ENCODE measurements at places on chromosomes 1 and 21. TPM values are rescaled to one million over a fixed set of nuclear protein-coding genes. Genes with fewer than 3 reads are reported as not detected.

- no peak for DNase-seq
Observed at GRCh38 chr1:63779338-63780211, 5.8 kb downstream of the ROR1 start.

GRCh38 chr1:207835958-207836357 lies 75.0 kb downstream of the CD34 start:
- DNase-seq, result no peak

GRCh38 chr1:27392096-27392777 lies at the start of gene GPR3:
Gene GPR3 (plus strand): TSS chr1:27392622. CDS start chr1:27393799, 1,177 bp downstream.
- DNase-seq, result peak; percentile 96

DNA sequence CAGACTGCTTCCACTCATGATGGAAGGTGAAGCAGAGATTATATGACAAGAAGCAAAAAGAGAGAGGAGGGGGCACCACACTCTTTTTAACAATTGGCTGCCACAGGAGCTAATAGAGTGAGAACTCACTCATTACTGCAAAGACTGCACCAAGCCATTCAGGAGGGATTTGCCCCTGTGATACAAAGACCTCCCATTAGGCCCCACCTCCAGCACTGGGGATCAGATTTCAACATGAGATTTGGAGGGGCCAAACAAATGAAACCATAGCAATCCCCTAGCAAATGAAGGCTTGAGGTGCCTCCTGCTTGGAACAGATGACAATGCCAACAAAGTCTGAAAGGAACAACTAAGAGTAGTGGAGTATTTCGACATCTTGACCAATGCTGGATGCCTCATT lies 122.5 kb upstream of the COA6 start:
- no peak for DNase-seq

GRCh38 chr21:34351786-34352241 lies 12.0 kb upstream of the KCNE2 start:
- DNase-seq, result no peak

DNA sequence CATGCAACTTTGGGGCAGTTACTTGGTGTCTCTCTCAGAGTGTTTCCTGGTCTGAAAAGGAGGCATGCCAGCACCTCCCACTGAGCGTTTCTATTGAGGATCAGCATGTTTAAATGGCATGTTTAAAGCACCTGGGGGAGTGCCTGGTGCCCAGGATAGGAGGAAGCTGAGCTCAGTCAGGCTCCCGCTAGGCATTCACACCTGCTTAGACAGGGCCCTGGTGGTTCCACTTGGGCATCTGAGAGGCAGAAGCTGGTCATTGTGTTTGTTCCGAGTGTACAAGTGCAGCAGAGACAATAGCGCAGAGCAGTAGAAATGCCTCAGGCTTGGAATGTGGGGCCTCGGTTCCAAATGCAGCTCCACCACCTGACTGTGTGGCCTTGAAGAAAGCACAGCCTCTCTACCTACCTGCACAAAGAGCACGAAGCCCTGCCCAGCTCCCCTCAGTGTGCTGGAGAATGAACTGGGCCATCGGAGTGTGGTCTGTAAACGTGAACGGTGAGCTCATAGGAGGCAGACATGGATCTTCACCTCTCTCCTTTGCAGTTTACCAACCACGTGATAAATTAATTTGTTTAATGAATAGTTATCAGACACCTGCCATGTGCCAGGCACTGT lies 20.3 kb upstream of the TMEM222 start:
- peak; percentile 64 for DNase-seq

- DNase-seq, result no peak
Observed at GRCh38 chr1:179083533-179083932, 1.7 kb downstream of the TOR3A start.

GRCh38 chr1:32946413-32946812 lies 18.2 kb downstream of the RNF19B start:
- DNase-seq, result no peak

- no peak for DNase-seq
Observed at GRCh38 chr1:198001776-198002408, 84.7 kb downstream of the LHX9 start.

DNA sequence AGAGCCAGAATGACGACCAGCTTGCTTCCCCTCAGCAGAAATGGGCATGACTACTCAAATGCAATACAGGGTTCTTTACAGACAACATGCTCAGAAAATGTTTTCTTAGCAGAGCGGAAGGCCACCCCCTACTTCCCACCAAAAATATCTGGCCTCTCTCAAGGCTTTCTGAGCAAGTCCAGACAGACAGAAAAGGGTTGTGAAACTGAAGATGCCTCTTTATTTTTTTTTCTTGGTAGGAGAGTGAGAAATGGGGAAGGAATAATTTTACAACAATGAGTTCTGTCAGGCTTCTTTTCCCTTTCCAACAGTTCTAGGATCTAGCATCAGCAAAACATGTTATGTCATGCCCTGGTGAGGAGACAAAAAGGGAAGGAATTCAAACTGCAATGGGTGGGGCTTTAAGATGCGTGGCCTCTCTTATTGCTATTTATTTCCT lies 172.0 kb upstream of the CAMK1G start:
- no peak for DNase-seq

DNA sequence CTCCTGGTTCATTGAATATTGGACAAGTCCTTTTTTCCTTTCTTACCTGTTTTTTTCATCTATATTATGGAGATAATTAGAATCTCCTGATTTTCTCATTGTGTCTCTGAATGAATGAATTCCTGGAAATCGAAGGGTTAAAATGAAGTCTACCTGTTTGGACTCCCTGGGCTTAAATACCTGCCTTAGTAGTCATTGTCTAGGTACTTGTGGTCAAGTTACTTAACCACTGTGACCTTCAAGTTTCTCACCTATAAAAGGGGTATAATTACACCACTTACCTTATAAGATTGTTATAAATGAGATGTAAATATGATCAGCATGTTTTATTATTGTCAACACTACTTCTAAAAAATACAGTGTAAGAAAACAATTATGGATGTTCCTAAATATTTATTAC lies 9.0 kb upstream of the TBX19 start:
- no peak for DNase-seq

GRCh38 chr1:54218883-54219687 lies 19.1 kb downstream of the MRPL37 start:
- DNase-seq, result no peak

- no peak for DNase-seq
Observed at GRCh38 chr1:216223486-216223885, 199.8 kb downstream of the USH2A start.

GRCh38 chr1:62025154-62025553 lies 169.5 kb upstream of the L1TD1 start:
- no peak for DNase-seq

GRCh38 chr1:93965888-93966287 lies 56.7 kb upstream of the GCLM start:
- DNase-seq, result no peak

DNA sequence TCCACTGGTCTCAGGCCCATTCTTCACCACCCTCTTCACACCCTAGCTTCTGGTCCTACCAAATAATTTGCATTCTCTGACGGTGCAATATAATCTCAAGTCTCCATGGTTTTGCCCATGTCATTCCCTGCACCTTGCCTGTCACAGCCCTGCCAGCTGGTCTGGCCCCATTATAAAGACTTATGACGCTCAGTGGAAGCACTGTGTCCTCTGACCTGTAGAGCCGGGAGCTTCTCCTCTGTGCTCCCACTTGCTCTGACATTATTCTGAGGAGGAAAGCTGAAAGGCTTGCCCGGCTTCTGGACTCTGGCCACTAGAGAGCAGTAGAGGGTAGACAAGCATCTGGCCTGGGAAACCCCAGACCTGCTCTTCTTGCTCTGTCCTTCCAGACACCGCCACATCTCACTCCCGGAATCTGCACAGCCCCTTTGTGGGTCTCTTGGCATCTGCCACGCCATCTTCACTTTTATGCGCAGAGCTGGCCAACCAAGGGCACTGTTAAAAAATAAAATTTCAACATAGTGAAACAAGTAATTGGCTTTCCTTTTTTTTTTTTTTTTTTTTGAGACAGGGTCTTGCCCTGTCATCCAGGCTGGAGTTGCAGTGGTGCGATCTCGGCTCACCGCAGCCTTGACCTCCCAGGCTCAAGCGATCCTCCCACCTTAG lies 44.4 kb downstream of the NENF start:
- peak; percentile 80 for DNase-seq

GRCh38 chr1:234841281-234841680 lies 231.3 kb upstream of the IRF2BP2 start:
- no peak for DNase-seq

DNA sequence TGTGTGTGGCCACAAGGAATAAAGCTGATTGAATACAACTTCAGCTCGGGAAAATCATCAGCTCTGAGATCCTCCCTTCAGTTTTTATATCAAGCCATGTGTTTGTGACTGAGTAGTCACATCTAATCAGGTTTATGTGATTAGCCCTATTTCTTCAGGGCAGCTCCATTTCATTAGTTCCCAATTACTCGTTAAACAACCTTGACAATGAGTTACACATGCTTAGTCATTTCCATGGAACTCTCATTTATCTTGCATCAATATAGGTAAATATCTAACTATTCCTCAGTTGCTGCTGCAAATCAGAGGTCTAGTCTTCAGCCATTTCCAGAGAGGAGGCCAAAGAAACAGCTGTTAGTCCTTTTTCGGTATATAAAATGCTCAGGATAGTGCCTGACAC lies 16.3 kb downstream of the CRB1 start:
- DNase-seq, result no peak

- no peak for DNase-seq
Observed at GRCh38 chr1:172179918-172180317, 240.6 kb upstream of the C1orf105 start.

DNA sequence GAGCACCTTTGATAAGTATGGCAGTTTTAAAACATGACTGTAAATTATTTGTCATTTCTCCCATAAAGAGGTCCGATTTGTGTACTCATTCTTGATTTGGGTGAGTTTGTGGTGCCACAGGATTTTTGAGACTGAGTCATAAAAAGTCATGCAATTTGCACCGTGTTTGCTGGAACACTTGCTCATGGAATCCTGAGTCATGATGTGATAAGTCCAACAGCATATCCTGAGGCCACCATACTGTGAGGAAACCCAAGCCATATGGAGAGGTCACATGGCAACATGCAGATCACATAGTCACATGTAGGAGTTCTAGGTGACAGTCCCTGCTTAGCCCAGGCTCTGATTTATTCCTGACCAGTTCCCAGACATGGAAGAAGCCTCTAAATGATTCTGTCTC lies 40.8 kb upstream of the PRRX1 start:
- no peak for DNase-seq

DNA sequence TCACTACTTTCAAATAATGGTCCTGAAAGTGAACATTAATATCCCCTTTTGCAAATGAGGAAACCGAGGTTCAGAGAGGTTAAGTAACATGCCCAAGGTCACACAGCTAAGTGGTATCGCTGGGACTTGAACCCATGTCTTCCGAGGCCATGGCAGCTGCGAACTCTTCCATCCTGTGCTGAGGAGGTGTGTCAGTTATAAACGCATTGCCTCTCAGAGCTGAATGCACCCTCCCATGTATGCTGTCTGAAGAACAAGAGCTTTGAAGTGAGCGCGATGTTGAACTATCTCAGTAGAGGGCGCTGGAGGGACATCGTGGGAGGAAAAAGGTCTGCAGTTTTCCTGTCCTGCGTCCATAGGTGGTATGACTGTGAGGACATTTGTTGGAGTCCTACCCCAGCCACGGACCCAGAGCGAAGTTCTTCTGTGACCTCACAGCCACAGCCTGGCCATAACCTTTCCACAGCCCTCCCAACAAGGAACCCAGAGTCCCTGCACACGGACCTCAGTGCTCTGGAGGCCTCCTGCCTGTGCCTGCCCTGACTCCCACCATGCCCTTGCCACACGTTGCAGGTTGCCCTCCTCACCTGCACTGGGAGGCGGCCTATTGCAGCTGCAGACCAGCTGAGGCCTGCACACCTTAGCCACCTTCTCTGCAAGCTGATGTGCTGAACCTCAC lies 7.5 kb downstream of the MYOC start:
- DNase-seq, result no peak

DNA sequence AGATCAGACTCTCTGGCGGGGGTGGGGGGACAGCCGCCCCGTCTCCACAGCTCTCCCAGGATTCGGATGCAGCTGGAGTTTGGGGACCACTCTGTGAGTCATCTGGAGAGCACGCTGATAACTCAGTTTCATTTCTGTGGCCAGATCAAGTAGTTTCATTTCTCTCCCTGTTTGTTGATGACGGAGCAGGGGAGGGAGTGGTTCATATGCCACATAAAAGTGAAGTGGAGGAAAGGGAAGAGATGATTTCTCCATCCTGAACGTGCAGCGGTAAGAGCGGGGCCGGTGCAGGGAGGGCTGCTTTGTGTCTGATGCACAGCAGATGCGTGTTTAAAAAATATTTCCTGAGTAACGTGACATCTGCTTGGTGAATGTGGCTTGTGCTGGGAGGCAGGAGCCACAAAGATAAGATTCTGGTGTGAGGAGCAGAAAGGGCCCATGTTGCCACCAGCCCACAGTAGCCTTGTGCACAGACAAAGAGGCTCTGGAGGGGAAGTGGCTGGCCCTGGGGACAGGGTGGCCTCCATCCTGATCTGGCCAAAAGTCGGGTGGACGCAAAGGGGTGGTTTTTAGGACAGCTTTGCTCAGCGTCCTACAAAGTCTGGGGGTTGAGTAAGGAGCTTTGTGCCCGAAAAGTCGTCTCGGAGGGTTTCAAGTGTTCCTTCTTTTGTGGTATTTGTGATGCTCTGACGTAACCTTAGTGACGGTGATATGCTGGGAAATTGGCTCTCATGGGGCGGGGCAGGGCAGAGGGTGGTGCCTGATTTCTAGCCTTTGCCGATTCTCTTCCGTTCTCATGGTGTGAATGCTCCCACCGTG lies at the start of gene MX2:
MX2 (plus strand) TSS at position 242 of the 819 bp plus-strand sequence. CDS start 14,880 bp downstream, outside the sequence.
- DNase-seq, result peak; percentile 89

GRCh38 chr1:178683291-178683690 lies 41.8 kb upstream of the RALGPS2 start:
- no peak for DNase-seq

- DNase-seq, result no peak
Observed at GRCh38 chr1:9294910-9295636, 2.4 kb downstream of the SPSB1 start.

DNA sequence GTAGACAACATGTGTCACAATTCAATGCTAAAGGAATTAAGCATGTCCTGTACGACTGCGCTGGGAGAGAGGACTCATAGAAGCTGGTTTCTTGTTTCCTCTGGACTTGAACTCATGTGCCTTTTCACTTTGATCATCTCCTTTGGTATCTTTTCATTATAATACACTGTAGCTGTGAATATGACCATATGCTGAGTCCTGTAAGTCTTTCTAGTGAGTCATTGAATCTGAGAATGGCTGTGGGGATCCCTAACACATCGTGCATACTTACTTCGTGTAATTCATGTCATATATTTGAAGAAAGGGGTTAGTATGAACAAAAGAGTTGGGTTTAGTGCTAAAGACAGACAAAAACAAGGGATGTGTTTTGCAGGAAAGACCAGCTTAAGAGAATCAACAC lies 148.1 kb upstream of the RUNX1 start:
- DNase-seq, result no peak

The ALG14 gene
- total RNA-seq, result 2.0 TPM

The KDF1 gene
- total RNA-seq, result 0.68 TPM

The MIGA1 gene
- total RNA-seq, result 9.9 TPM

The DCST2 gene
- 0.35 TPM for total RNA-seq

The INAVA gene
- not detected for total RNA-seq

The NEK2 gene
- total RNA-seq, result 0.32 TPM

The SPRR4 gene
- not detected for total RNA-seq

The HRNR gene
- not detected for total RNA-seq

The TINAGL1 gene
- 273 TPM for total RNA-seq

The CHRM3 gene
- total RNA-seq, result 0.35 TPM

The PYHIN1 gene
- 0.32 TPM for total RNA-seq

The MATN1 gene
- total RNA-seq, result not detected

The SPATA1 gene
- 0.92 TPM for total RNA-seq

The OR2T35 gene
- not detected for total RNA-seq

The TRABD2B gene
- total RNA-seq, result 0.57 TPM

The KIF2C gene
- 0.87 TPM for total RNA-seq

The MMP23B gene
- total RNA-seq, result 36.2 TPM

Measured in Right ventricle myocardium inferior (tissue), 1 donor.